ENCODE measurements at places on chromosomes 2 and 18.

- DNase-seq: no peak
Observed at GRCh38 chr2:23100406-23100805, 284.6 kb upstream of the KLHL29 start.

DNA sequence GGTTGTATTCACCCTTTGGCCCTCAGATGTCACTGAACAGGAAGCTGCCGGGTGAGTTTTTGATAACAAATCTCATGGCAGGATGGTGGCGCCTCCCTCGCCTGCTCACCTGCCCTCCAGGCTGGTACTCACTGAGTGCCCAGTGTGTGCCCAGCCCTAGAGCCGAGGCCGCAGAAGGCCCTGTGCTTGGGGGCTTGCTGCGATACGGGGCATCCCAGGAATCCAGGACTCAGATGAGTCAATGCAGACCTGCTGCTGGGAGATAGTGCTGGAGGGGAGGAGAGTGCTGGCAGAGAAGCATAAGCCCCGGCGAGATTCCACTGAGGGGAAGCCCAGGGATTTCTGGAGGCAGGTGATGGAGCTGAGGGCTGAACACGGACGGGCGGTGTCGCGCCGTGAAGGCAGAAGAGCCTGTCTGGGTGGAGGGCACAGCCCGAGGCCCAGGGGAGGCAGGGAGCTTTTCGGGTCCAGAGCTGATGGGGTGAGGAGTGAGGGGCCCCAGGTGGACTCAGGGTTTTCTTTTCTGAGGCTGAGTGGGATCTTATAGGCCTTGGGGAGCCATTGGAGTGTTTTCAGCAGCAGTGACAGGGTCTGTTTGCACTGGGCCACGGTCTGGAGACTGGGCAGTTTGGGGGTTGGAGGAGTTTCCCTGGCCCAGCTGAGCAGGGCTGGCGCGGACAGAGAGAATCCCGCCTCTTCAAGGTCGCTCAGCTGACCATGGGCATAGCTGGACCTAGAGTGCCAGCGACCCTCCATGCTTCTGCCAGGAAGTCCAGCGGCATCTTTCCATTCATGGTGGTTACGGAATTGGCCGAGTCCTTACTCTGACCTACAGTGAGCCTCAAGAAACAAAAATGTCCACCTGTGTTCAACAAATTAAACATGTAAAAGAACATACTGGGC, 35.5 kb downstream of the LDLRAD4 start:
- no peak for DNase-seq

DNA sequence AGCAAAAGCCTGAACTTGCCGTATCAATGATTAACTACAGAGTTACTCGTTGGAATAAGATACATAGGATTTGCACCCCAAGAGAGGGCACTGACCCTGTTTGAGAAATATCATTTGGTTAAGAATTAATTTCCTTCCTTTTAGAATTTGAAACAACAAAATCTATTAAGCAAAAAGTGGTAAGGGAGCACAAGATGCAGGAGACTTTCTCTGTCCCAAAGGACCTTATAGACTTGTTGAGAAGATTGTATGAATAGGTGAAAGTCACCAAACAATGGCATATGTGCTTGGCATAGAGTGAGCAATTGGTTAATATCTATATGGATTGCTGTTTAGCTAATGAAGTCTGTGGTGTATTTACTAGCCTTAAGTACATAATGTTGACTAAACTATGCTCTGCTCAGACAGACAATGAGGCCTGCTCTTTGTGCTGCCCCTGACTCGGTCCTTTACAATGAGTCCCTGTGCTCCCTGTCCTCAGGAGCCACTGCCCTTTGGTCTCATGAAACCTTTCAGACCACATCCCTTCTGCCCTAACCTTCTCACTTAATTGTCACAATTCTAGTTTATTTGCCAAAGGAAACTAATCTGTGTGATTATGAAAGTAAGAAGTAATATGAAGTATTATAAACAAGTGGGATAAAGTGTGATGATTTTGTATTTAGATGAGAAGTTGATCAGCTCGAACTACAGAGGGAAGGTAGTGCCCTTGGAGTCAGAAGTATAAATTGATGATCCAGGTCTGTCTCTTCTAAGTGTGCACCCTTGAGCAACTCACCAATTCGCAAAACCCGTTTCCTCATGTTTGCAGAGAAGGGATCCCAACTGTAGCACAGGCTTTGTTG, 21.2 kb upstream of the HNMT start:
- no peak for DNase-seq

DNA sequence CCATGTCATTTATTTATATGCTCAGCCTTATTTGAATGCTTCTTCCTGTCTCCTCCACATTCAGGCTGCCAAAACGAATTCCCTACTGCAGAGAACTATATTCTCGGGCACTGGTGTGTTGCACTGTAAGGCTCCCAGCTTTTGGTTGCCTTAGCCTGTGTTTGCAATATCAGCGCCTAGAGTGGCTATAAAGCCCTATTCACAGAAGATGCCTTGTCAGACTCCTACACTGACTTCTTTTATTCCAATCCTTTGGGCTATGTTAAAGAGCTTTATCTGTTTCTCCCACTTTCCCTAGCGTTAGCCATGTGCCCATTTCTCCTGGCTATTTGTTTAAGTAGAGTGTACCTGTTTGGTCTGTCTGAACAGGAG, 62.4 kb upstream of the EHBP1 start:
- no peak for DNase-seq

DNA sequence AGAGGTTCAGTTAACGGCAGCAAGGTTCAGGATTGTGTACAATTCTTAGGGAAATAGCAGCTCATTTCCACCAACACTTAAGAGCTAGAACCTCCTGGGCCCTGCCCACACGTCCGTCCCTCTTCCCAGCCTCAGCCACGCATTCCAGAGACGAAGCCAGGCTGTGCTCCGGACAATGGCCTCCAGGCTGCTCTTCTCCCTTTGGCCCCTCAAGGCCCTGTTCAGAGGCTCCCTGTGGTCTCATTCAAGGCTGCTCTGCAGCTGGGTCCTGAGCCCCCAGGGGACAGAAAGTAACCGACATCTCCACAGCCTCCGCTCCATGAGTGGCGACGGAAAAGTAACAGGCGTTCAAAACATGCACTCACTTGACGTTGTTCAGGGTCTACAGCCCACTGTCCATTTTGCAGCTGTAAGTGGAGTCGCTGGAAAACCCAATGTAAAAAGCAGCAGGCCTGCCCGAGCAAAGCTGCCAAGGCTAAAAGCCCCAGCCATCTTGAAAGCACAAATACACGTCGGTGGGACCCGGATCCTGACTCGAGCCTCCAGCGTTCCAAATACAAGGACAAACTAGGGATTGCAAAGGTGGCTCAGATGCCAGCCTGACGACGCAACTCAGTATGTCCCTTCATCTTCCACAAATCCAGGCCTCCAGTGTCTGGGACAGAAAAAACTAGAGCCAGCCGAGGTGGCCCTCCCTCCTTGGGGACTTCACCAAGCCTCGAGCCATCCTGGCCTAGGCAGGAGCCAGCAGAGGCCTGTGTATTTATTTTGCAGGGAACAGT, 76.9 kb downstream of the NDUFA10 start:
- no peak for DNase-seq

DNA sequence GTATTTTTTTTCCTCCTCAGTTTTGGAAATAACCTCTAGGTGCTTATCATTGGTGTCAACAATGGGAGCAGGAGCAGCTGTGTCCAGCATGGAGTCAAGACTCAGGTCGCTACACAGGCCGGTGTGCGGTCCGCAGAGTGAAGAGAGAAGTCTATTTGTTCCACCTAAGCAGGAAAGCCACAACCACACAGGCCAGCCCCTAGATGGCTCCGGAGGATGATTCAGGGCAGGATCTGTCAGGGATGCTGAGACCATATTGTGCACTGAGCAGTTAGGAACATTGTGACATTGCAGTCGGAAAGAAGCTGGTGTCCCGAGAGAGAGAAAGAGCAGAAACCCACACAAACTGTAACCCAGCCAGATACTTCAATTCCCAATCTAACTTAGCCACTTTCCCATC, 136.9 kb downstream of the GAREM1 start:
- DNase-seq: no peak

- no peak for DNase-seq
Observed at GRCh38 chr2:228401065-228401912, 219.8 kb upstream of the SPHKAP start.

GRCh38 chr2:219457784-219458369, 23.2 kb downstream of the SPEG start:
- no peak for DNase-seq
